ENCODE measurements at places on chromosomes 5 and 9.

- no peak for DNase-seq
Observed at GRCh38 chr9:34570809-34571480, 18.6 kb downstream of the CNTFR start.

- DNase-seq = no peak
Observed at GRCh38 chr9:19922476-19923118, 133.8 kb upstream of the SLC24A2 start.

GRCh38 chr5:1804001-1804690, 2.9 kb downstream of the NDUFS6 start:
- no peak for DNase-seq

DNA sequence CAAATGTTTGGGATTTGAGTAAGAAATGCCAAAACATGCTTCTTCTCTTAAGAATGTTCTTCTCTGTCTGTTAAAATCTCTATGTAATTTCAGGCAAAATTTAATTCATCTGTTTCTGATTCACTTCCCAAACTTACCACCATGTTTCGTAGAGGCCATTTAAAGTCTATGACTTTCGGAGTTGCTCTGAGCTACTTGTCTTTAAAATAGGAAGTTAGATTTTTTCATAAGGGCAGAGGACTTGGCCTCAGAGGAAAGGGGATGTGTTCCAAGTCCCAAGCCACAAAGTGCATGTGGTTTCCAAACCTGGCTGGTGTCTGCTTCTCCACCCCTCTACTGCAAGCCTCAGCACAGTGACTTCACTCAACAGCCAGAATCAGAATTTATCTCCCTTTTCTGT, 111.3 kb upstream of the ADRA1B start:
- no peak for DNase-seq

- DNase-seq = no peak
Observed at GRCh38 chr5:138944527-138945322, 69.6 kb upstream of the LRRTM2 start.

- DNase-seq = no peak
Observed at GRCh38 chr5:26024774-26025173, 1013.6 kb downstream of the CDH9 start.

- no peak for DNase-seq
Observed at GRCh38 chr5:10839916-10840599, 79.0 kb upstream of the DAP start.

DNA sequence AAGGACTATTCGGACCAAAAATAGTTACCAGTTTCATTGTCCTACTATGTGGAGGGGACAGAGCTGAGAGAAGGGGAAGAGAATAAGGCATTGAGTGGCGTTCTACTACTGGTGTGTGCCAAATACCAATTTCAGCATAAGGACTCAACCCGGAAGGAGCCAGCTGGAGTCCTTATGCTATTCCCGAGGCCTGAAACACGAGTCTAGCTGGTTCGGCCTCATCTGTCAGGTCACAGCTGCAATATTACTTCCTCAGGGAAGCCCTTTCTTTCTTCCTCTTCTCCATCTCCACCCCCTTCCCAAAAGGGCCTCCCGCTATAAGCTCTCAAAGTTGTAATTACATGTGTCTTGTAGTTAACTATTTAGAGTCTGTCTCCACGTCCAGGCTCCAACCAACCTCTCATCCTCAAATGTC, 20.5 kb upstream of the FER start:
- DNase-seq = no peak

- DNase-seq = no peak
Observed at GRCh38 chr5:142104491-142104890, 4.1 kb upstream of the NDFIP1 start.

DNA sequence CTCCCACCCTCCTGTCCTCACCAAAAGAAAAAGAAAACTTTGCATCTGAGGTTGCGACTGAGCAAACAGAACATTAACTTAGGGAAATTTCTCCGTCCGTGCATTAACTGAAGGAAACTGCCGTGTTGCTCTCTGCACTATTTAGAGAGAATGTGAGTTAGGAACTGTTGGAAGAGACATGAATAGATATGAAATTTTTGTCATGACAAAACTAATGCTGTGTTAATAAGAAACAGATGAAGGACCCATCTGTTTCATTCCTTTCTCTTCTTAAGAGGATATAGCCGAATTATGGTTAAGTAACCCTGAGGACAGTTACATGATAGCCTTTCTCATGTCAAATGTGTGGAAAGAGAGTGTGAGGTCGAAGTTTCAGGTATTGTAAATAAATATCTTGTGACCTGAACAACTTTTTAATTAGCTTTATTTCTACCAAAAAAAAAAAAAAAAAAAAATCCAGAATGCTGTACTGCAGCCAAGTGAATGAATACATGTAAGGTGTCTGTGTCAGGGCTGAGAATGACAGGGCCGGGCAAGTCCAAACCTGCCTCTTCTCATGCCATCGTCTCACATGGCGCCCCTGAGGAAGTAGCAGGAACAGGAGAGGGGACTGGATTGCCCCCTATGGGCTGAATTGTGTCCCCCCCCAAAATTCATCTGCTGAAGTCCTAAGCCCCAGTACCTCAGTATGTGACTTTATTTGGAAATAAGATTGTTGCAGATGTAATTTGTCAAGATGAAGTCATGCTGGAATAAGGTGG, 35.6 kb upstream of the ANKRD33B start:
- DNase-seq = no peak

- DNase-seq = no peak
Observed at GRCh38 chr5:63053019-63053638, 474.5 kb downstream of the LRRC70 start.

- DNase-seq = no peak
Observed at GRCh38 chr5:154444556-154445421, 1.0 kb upstream of the SAP30L start.

- no peak for DNase-seq
Observed at GRCh38 chr5:65307931-65308330, 173.8 kb downstream of the ADAMTS6 start.

DNA sequence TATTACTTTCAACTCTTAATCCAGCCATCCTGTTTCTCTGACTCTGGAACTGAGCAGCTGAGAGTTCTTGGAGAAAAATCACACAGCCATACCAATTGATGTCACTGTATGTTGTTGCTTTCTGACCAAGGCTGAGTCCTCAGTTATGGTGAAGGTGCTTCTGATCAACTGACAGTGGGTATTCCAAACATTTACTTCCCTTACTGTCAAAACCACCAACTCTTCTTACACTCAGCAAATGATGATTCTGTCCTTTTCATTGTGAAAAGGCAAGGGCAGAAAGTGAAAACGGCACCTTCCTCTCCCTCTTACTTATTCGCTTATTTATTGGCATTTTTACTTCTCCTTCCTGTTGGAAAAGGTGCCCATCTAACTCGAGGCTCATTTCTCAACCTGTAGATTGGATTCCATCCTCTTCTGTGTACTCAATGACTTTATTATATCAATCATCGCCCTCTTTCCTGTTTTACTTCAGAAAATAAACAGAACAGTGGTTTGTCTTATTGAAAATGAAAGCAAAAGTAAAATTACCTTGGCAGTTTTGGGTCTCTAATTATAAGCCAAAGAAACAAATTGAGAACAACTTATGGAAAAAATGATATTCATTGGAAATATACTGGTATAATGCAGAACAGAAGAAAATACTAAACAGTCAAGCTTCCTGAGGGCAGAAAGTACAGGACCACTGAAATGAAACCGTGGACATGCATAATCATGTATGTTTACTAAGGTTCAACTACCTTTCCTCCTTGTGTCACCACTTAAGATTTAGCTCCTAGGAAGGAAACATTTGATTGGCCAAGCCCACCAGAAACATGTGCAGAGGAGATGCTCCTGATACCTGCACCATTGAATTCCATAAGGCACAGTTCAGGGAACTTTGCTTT, 104.5 kb upstream of the CHD1 start:
- no peak for DNase-seq

- peak; percentile 50 for DNase-seq
Observed at GRCh38 chr5:57841676-57842363, 359.2 kb upstream of the ACTBL2 start.

DNA sequence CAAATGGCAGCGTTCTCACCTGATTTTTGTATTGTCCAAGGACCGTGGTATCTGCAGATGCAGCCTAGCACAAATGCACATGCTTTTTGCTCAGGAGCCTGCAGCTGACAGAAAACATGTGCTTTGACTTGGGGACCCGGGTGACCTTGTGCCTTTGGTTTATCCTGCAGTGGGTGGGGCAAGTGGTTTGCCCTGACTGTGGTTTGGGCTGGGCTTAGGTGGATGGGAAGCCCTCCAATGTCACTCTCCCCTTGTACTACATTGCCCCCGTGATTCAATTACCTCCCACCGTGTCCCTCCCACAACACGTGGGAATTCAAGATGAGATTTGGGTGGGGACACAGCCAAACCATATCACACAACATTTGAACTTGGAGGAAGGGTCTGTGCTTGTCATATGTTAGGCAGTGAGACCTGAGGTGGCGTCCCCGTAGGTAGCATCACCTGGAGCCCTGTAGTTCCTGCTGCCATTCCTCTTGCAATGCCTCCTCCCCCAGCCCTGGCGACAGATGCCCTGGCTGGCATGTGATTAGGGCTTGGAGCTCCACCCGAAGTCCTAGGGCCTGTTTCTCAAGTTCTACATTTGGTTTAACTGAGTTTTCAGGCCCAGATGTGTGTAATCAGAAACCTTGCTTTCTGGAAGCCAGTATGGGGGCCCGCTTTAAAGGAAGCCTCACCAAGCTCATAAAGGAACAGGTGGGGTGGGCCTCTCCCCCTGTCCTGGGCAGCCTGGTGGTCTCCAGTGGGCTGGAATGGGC, 2.1 kb downstream of the ANKRD33B start:
- no peak for DNase-seq

DNA sequence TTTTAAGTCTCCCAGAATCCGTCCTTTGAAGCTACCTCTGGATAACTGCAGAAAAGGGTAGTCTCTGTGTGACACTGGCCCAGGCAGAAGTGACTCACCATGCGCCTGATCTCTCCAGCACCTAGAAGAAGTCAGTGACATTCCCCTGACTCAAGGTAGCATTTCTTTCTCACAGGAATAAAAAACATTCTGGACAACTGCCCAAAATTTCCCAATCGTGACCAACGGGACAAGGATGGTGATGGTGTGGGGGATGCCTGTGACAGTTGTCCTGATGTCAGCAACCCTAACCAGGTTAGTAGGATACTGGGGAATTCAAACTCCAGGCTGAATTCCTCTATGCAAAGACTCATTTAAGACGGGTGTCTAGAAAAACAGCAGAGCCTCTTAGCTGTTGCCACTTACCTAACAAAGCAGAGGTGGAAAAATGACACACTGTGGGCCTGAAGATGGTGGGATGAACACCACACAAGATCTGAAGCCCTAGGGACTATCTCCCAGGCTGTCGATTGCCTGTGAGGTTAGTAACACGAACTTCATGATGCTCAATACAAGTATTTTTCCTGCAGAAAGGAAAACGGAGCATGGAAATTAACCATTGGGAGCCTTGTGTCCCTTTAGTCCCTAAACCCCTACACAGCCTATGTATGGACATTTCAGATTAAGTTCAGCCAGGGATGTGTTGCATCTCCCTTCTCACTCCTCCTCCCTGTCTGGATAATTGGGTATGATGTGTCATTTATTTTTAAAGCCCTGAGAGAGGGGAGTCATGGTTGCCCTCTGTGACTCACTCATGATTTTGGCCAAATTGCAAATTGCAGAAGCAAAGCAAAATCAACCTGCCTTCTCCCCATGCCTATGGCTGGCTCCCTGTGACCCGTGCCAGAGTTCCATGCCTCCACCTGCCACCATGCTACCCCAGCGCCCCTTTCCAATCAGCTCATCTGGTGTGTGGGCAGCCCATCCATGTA, 37.2 kb downstream of the THBS4 start:
- no peak for DNase-seq

DNA sequence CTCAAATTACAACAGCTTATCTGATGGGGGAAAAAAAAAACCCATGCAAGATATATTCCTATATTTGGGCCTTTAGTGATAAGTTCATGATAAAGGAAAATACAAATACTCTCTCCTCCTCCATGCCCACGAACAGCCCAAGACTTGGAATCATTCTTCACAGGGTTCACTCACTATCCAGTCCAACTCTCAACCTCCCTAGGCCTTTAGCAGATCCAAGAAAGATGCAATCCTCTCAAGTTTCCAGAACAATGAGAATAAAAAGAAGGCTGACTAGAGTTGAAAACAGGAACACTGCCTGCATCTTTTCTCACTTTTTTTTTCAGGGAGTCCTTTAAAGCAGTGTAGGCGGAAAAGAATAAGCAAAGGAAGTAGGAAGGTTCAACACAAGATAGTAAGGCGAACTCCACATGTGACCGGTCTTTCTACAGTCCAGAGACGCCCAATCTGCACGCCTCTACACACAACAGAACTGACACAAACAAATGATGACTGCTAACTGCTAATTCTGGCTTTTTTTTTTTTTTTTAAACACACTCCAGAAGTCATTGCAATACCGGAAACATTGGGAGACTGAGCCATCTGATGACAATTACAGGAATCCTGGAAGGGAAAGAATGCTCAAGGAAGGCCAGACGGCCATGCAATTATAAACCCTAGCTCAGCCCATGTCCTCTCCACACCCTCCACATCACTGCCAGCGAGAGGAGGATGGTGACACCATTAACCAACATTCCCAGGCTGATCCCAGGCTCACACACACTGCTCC, 75.4 kb downstream of the BNC2 start:
- DNase-seq = no peak

- DNase-seq = no peak
Observed at GRCh38 chr5:174725991-174726601, 1.7 kb downstream of the MSX2 start.

DNA sequence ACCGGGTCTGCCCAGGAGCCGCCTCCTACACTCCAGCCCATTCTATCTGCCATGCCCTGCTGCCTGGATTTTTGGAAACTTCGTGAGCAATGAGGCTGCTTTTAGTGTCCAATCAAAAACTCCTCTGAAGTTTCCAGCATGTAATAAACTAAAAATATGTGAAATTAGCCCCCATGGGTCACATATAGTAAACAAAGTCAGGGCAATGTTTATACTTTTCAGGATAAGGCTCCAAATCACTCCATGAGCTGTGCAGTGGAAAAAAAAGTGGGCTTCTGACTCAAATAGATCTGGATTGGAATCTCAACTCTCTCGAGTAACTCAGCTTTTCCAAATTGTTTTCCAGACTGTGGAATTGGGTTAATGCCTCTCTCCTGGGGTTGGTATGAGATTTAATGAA, 68.2 kb downstream of the PIK3R1 start:
- no peak for DNase-seq

DNA sequence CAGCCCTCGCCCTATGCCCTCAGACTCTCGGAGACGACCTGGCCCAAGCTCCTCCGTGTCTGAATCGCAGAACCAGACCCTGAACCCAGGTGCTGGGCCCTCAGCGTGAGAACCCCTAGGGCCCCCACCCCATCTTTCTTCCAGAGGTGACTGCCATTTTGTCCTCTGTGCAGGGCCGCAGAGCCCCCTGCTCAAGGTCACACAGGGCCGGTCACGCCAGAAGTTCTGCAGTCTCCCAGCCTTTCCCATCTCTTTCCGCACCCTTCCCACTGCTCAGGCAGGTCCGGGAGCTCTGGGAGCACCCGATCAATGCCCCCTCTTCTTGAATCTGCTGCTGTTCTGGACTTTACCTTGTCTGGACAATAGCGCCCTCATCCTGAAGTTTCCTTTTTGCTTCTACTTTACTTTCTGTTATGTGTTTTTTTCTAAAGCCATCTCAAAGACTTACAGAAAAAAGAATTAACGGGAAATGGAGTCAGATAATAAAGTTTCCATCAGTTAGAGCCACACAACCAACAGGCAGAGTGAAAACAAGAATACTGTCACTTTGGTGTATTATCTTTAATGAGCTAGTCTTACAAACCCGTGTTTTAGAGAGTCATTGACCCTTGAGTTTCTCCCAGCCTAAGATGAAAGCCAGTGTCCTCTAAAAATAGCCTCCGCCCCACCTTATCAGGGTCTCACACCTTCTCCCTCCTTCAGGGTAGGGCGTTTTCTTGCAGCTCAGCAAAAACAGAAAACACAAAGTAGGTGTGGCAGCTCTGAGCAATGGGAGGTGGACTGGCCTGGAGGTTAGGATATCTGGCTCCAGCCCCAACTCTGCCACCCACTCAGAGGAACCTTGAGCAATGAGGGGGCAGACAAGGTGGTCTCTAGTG, 1.8 kb downstream of the TMOD1 start:
- DNase-seq = no peak

Measured in T1000 (cell line).